Activated naive CD4-positive, alpha-beta T cell treated with anti-CD3 and anti-CD28 coated beads for 36 hours (primary cell): ENCODE measurements at places on chromosomes 13 and 19. TPM values are rescaled to one million over a fixed set of nuclear protein-coding genes. Genes with fewer than 3 reads are reported as not detected.
A peak's percentile ranks its signal among the peaks of the same experiment; 100 is the strongest.

- H3K4me1 ChIP-seq: peaks cover 16% of the 10 kb centered on the region
- DNase-seq: no peak
- H3K36me3 ChIP-seq: peaks cover 5% of the 10 kb centered on the region
- H3K27me3 ChIP-seq: peaks cover 11% of the 10 kb centered on the region
- peak overlapping the region; percentile 59 for H3K27ac ChIP-seq
Measured at GRCh38 chr19:10543059-10543419, 665 bp upstream of the ATG4D start.

GRCh38 chr19:18551631-18552030 is 6.0 kb upstream of the KXD1 start:
- H3K4me1 ChIP-seq: no peaks in the 10 kb centered on the region
- no peaks in the 10 kb centered on the region for H3K27me3 ChIP-seq
- no peak overlapping the region for H3K27ac ChIP-seq
- H3K4me3 ChIP-seq: no peak overlapping the region

DNA sequence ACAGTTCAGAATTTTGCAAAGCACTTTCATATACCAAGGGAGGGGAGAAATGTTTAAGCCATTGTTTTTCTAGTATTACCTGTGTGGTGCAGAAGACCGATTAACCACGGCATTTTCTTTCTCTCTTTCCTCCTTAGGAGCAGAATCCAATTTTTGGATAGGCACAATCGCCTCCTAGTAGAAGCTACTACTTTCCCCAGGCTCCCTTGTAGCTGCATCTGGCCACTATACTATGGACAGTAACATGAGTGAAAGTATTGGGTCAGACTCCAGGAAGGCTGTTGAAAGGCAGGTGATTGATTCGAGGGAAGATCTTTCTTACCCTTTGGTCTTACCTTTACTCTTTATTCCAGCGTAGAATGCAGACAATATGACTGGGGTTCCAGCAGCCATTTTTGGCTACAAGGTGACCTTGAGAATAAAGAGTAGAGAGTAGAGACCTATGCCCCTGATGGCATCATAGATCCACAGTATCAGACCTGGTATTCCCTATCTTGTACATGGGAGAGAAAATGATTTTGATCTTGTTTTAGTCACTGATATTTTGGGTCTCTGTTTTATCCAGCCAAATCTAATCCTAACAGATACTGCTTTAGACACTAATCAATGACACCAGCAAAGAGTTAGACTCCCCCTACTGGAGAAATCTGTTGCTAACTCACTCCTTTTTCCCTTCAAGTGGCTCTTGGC is 77.0 kb downstream of the LRRC63 start:
- no peak overlapping the region for H3K4me3 ChIP-seq
- H3K36me3 ChIP-seq: no peaks in the 10 kb centered on the region
- H3K27me3 ChIP-seq: no peaks in the 10 kb centered on the region
- peaks cover 17% of the 10 kb centered on the region for H3K4me1 ChIP-seq

APLP1 gene
- total RNA-seq: 1.2 TPM

DAND5 gene
- total RNA-seq: not detected

SSBP4 gene
- total RNA-seq: 62.6 TPM

DNA sequence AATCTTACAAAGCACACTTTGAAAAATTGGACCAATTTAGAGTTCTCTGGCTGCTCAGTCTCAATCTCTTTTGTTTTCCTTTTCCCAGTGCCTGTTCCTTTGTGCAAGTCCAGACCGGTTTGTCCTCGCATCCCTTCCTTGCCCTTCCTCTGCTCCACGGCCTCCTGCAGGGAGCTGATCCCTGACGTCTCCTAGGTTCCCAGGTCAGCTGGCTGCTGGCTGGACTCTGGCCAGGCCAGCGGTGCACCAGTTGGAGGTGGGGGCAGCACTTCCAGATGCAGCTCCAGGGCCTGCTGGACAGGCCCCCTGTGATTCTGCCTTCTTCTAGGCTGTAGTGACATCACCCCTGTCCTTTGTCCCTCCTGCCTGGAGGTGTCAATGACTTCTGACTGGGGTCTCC is 44.0 kb upstream of the KPNA3 start:
- H3K27ac ChIP-seq: no peak overlapping the region
- no peak for DNase-seq
- no peaks in the 10 kb centered on the region for H3K36me3 ChIP-seq
- H3K4me3 ChIP-seq: no peak overlapping the region
- H3K27me3 ChIP-seq: no peaks in the 10 kb centered on the region
- H3K4me1 ChIP-seq: no peaks in the 10 kb centered on the region

- H3K27me3 ChIP-seq: no peaks in the 10 kb centered on the region
- H3K4me1 ChIP-seq: peaks cover 31% of the 10 kb centered on the region
- DNase-seq: peak; percentile 51
- peak overlapping the region; percentile 90 for H3K4me3 ChIP-seq
Measured at GRCh38 chr19:571566-571974, 826 bp upstream of the BSG start.

GRCh38 chr19:50833117-50833801 is at the start of gene KLK15:
KLK15 (minus strand) TSS chr19:50833574; CDS start chr19:50831492, 2,082 bp downstream.
- no peaks in the 10 kb centered on the region for H3K36me3 ChIP-seq
- H3K4me1 ChIP-seq: peaks cover 7% of the 10 kb centered on the region
- no peak within 1 kb of the TSS for H3K4me3 ChIP-seq
- peaks cover 40% of the 10 kb centered on the region for H3K27me3 ChIP-seq
- no peak within 1 kb of the TSS for H3K27ac ChIP-seq

GRCh38 chr19:38819231-38819920 is 6.6 kb upstream of the LGALS4 start:
- peaks cover 12% of the 10 kb centered on the region for H3K36me3 ChIP-seq
- no peak overlapping the region for H3K27ac ChIP-seq
- no peaks in the 10 kb centered on the region for H3K27me3 ChIP-seq
- no peak for DNase-seq

DNA sequence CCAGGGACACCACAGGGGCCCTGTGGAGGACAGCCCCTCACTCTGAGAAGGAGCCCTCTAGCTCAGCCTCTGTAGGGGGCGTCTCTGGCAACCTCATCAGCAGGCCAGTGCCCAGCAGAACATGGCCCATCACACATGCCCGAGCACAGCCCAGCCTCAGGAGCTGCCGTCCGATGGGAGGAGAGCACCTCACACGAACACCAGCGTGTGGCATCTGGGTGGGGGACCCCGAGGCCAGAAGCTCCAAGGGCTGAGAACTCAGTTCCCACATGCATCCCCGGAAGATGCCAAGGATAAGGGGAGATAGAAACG is 11.3 kb downstream of the SH3GL1 start:
- no peak overlapping the region for H3K27ac ChIP-seq
- H3K36me3 ChIP-seq: peaks cover 2% of the 10 kb centered on the region
- DNase-seq: no peak
- H3K27me3 ChIP-seq: no peaks in the 10 kb centered on the region
- peaks cover 39% of the 10 kb centered on the region for H3K4me1 ChIP-seq
- H3K4me3 ChIP-seq: no peak overlapping the region

DNA sequence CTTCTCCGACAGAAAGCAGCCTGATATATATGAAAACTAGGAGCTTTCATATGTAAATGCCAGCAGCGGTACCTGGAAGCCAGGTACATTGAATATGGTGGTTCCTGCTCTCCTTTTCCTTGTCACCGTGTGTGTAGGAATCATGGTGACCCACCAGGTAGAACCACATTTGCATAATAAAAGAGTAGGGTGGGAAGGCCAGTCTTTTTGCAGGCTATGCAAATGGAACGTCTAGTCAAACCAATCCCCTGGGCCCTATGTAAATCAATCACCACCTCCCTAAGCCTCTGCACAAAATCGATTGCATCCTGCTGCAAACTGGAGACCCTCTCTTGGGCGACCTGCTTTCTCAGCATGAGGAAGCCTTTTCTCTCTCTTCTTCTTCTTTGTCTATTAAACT is 22.2 kb upstream of the ZNF181 start:
- H3K27me3 ChIP-seq: peaks cover 9% of the 10 kb centered on the region
- peaks cover 8% of the 10 kb centered on the region for H3K36me3 ChIP-seq
- H3K4me3 ChIP-seq: no peak overlapping the region
- no peaks in the 10 kb centered on the region for H3K4me1 ChIP-seq
- H3K27ac ChIP-seq: no peak overlapping the region
- DNase-seq: no peak

DNA sequence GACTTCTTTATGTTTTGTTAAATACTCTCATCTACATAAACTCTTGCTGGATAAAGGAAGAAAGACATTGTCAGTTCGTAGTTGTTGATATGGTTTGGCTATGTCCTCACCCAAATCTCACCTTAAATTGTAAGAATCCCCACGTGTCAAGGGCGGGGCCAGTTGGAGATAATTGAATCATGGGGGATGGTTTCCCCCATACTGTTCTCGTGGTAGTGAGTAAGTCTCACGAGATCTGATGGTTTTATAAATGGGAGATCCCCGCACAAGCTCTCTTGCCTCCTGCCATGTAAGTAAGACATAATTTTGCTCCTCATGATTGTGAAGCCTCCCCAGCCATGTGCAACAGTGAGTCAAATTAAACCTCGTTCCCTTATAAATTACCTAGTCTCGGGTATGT is 3.6 kb downstream of the ADGRE1 start:
- H3K27me3 ChIP-seq: no peaks in the 10 kb centered on the region
- peak; percentile 88 for DNase-seq
- H3K4me3 ChIP-seq: peak overlapping the region; percentile 63
- H3K27ac ChIP-seq: peak overlapping the region; percentile 93
